ENCODE measurements at places on chromosomes 11 and 22.
A peak's percentile ranks its signal among the peaks of the same experiment; 100 is the strongest.

DNA sequence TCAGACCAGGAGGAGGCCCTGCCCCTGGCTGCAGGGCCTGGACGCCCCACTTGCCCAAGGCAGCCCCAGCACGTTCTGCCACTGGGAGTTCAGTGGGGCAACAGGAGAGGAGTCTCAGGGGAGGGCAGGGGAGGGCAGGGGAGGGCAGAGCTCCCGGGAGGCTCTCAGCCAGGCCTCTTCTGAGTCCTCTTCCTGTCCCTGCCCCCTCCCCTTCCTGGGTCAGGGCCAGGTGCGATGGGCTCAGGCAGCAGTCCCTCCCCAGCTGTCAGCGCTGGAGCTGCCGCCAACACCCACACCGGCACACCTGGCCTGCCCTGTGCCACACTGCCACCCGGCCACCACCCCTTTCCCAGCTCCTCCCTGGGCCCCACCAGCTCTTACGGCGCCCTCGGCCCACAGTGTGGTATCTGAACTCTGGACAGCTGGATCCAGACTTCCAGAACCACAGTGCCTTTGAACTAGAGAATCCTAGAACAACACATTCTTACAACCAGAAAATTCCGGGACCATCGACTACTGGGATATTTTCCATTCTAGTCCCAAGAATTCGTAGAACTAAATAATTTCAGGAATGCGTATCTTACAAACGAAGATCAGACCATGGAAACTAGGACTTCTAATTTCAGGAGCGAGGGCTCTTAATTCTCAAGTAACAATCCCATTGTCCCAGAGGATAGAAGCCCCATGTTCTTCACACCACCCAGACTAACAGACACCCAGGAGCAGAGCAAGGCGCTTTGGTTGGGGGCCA lies 21.8 kb downstream of the RPL3 start:
- DNase-seq, result no peak

GRCh38 chr11:57772562-57772961 lies 11.0 kb downstream of the CTNND1 start:
- no peak for DNase-seq

- DNase-seq, result no peak
Observed at GRCh38 chr11:21707116-21707739, 485.7 kb upstream of the ANO5 start.

GRCh38 chr11:108983636-108984420 lies 319.0 kb downstream of the DDX10 start:
- DNase-seq, result no peak

- peak; percentile 12 for DNase-seq
Observed at GRCh38 chr22:24421428-24421931, 5.9 kb upstream of the ADORA2A start.

DNA sequence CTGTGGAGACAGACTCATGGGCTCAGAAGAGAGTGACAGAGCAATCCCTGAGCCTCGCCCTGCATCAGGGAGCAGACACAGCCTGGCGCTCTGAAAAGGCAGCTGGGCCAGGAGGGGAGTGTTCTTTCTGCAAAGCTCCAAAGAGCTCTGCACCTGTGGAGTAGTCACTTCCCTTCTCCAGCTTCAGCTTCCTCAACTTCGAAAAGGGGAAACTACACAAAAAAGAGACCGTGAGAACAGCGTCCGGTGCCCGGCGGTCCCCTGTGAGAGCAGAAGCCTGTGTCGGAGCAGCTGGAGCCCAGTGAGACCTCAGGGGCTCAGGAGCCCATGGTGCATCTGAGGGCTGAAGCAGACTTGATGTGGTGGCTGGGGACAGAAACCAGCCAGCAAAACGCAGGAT lies 35.1 kb downstream of the TP53I11 start:
- DNase-seq, result no peak

DNA sequence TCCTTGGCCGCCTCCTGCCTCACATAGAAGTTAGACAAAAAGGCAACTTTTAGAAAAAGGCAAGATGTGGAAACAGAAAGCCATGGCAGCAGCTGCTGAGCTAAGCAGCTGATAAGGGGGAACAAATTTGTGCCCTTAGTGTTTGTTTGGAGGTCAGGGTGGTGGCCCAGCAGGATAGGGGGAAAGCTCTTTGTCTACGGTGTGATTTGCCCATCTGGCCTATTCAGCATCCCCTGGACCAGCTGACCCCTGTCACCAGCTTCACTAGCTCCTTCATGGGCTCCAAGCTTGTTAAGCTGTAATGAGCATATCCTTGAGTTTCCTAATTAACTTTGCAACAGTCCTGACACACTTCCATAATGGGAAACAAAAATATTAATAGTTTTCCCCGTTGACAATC lies 5.9 kb upstream of the ME3 start:
- no peak for DNase-seq

GRCh38 chr22:32353840-32354239 lies 3.8 kb upstream of the RFPL3 start:
- DNase-seq, result no peak
